ENCODE measurements at places on chromosomes 6 and 20.

GRCh38 chr6:52555518-52556233, 21.2 kb downstream of the TRAM2 start:
- DNase-seq: no peak

GRCh38 chr6:150391414-150391813, 22.6 kb downstream of the IYD start:
- no peak for DNase-seq

- DNase-seq: no peak
These were observed 31.0 kb downstream of the CDK5RAP1 start for GRCh38 chr20:33370291-33370690.

DNA sequence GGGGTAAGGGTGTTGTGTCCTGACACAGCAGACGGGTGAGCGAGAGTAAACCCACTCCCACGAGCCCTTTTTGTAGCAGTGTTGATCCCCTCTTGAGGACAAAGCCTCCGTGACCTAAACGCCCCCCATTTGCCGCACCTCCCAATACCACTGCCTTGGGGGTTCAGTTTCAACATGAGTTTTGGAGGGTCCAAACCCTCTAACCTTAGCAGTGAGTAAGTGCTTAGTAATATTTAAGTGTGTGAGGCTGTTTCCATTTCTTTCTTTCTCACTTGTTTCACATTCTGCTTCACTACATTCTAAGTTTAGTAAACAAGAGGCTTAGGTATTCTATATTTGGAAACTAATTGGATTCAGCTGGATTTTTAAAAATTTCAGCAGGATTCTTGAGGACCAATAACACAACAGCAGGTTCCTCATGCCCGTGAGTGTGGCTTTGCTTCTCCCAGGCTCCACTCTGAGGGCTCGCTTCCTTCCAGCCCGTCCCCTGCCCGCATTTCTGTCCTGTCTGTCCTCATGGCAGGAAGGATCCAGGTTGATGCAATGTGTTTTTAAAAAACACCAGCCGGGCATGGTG, 41.2 kb downstream of the SNX9 start:
- no peak for DNase-seq

DNA sequence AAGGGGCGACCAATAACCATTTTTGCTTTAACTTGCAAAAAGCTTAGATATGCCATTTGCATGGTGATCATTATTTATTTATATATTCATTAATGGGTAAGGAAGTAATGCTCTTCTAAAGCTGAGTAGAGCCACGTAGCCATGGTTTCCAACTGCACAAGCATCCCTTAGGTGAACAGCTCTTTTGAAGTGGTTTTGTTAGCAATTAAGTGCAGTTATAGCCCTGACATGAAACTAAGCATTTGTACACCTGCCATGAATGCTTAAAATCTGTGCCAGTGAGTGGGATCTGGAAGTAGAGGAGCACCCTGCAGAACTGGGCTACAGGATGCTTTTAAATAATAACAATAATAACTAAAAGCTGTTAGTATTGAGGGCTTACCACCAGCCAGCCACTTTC, 19.1 kb downstream of the TRAF3IP2 start:
- DNase-seq: no peak

GRCh38 chr6:18240230-18240629, 24.1 kb downstream of the DEK start:
- no peak for DNase-seq

DNA sequence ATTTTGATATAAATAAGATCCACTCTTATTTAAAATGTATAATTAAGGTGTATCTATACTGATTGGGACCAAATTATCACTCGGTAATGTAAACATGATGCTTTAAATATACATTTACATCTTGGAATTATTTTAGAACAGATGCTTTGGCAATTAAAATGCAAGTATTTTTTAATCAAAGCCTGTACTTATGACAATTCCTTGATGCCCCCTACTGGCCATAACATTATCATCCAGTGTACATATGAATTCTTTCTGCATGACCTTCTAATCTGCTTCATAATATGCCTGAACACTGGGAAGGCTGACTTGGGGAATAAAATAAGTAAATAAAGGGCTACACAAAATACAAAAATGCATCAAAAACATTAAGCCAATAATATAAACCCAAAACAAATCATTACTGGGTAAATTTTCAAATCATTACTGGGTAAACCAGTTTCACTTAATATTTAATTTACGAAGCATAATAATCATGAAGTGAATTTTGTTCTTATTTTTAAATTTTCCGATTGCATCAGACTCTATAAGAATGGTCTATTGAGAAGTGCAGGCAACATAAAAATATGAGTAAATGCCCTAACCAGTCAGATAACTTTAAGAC, 65.1 kb downstream of the CGA start:
- no peak for DNase-seq

GRCh38 chr6:104218116-104218515, 641.6 kb downstream of the HACE1 start:
- DNase-seq: no peak

- no peak for DNase-seq
These were observed 370.2 kb upstream of the SASH1 start for GRCh38 chr6:147972448-147972847.

- no peak for DNase-seq
These were observed 162.6 kb downstream of the DNAH8 start for GRCh38 chr6:38877721-38878120.

GRCh38 chr6:28648035-28648877, 122.6 kb downstream of the GPX5 start:
- DNase-seq: peak; percentile 31

DNA sequence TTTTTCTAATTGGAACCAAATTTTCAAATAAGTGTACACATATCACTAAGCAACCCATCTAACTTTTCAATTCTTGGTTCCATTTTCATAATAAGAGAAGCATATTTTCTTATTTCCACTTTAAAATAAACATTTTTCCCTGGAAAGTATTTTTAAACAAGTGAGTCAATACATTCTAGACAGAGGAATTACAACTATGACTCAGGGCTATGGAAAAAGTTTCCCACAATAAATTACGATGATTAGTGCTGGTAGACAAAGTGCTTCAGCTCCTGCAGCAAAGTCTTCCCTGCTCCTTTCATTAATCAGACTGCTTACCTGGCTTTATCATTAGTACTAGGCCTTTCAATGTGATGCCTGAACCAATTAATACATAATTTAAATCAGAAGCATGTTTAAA, 322.5 kb downstream of the HACE1 start:
- peak; percentile 83 for DNase-seq

DNA sequence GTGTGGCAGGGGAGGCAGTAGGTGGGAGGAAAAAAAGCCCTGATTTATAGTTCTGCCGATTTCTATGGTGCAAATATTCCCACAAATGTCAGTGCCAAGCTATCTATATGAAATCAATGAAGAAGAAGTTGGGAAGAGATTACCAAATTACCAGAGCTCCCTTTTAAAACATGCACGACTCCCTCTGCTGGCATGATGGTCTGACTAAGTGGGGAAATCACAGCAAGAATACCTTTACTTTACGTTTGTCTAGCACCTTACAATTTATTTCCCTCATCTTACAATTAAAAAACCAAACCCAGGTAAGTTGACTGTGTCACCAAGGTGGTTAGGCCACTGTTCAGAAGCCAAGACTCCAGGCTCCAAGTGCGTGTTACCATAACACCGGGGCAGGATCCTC, 55.6 kb downstream of the AGPAT4 start:
- no peak for DNase-seq

DNA sequence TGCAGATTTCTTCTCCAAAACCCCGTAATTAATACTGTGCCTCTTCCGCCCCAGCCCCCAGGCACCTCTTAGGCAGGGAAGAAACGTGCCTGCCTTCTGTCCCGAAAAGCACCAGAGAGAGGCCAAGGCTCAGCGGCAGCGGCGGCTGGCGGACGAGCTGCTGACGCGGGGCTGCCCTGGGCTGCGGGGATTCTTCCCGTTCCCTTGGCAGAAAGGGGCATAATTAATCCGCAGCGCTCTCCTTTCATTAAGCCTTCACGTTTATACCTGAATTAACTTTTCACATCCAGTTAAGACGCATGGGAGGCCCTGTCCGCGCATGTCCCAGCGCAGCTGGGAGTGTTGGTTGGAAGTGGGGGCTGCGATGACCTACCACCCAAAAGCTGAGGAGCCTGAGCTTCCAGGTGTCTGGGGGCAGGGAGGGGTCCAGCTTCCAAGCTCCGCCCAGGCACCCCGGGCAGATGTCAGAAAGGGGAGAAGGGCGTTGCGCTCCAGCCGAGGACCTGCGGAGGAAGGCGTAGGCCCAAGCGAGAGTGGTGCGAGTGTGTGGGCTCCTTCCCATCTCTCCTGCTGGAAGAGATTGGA, 167.4 kb upstream of the LRFN2 start:
- DNase-seq: no peak

GRCh38 chr20:21395666-21396598, 1.4 kb downstream of the NKX2-4 start:
- no peak for DNase-seq

- no peak for DNase-seq
These were observed 73.1 kb downstream of the PTCHD4 start for GRCh38 chr6:48037946-48038345.

GRCh38 chr6:32188381-32189068, 1.5 kb downstream of the PBX2 start:
- no peak for DNase-seq

- no peak for DNase-seq
These were observed 2.9 kb downstream of the SOX12 start for GRCh38 chr20:328027-328974.

GRCh38 chr6:75563032-75563431, 38.6 kb upstream of the SENP6 start:
- no peak for DNase-seq

DNA sequence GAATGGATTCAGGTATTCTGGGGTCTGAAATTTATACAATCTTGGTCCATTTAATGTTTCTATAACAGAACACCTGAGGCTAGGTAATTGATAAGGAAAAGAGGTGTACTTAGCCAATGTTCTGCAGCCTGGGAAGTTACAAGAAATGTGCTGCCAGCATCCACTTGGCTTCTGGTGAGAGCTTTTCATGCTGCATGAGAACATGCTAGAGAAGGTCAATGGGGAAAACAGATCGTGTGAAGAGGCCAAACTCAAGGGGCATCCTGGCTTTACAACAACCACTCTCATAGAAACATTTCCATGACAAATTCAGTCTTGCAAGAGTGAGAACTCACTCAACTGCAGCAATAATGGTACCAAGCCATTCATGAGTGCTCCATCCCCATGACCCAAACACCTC, 16.8 kb downstream of the IL22RA2 start:
- DNase-seq: no peak

GRCh38 chr6:162395181-162395580, 332.4 kb downstream of the PRKN start:
- DNase-seq: no peak

DNA sequence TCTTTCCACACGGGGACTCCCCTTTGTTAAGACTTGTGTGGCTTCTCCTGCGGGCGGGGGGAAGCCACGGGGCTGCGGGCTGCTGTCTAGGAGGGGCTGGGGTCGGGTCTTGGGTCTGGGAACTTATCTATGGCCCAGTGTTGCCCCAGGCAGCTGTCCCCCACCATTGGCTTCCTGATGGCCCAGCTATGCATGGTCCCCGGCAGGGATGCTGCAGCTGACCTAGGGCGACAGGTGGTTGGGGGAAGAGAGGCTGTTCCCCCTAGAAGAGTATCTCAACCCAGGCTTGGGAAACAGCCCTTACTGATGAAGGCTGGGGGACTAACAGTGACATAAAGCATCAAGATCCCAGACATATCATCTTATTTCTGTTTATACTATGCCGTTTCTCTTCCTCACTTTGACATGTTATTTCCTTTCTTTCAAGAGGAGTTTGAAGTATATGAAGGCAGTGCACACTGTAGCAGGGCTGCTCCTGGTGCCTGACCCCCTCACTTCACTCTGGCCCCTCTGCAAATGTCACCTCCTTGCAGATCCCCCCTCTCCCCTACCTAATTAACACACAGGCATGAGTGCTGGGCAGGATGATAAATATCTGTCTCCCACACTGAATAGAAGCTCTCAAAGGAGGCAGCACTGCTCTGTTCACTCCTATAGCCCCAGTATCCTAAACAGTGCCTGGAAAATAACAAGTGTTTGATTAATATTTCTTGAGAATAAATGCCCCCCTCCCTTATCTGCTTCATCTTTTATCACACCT, 87.0 kb downstream of the HIVEP2 start:
- no peak for DNase-seq

- no peak for DNase-seq
These were observed 228.7 kb downstream of the BCKDHB start for GRCh38 chr6:80335121-80335531.

- DNase-seq: no peak
These were observed 60.0 kb downstream of the MKKS start for GRCh38 chr20:10374036-10374435.

GRCh38 chr6:47000842-47001241, 41.3 kb downstream of the ADGRF1 start:
- DNase-seq: no peak

DNA sequence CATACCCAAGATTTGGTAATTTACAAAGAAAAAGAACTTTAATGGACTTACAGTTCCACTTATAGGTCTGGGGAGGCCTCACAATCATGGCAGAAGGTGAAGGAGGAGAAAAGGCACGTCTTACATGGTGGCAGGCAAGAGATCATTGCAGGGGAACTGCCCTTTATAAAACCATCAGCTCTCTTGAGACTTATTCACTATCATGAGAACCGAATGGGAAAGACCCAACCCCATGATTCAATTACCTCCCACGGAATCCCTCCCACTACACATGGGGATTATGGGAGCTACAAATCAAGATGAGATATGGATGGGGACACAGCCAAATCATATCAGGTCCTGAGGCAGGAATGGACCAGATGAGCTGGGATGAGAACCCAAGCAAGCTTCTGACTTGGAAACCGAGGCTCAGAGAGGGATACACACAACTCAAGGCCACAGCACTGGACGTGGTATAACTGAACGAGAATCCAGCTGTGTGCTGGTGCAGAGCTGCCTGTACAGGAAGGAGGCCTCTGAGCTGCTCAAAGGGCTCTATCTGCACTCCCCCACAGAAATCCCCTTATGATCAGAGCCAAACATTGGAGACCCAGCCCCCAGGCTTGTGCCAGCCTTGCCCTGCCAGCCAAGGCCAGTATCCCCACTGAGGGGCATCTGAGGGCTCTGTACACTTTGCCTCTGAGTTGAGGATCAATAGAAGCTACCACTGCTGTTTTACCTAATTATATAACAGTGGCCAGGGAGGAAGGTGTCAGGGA, 137.8 kb downstream of the CEBPB start:
- DNase-seq: no peak

- no peak for DNase-seq
These were observed 467 bp downstream of the TREML4 start for GRCh38 chr6:41228616-41229015.

DNA sequence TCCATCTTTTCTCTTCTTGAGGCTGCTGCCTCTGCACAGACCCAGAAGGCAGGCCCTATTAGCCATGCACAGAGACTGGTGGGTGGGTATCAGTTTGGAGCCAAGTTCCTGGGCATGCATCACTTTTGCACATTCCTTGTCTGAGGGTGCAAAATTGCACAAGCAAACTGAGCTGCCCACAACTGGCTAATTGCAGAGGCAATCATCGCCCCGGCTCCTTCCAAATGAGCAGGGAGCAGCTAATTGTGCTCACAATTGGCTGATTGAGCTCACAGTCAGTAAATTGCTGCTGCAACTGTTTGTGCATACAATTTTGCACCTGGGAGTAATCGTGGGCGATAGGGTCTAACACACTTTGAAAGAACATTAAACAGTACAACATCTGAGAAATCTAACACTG, 511.4 kb downstream of the DHX35 start:
- DNase-seq: no peak

GRCh38 chr20:38859070-38859690, 53.7 kb downstream of the PPP1R16B start:
- no peak for DNase-seq

GRCh38 chr6:157885211-157885788, 62.3 kb downstream of the SNX9 start:
- DNase-seq: no peak

Data from BJ (cell line).